ENCODE measurements at places on chromosomes 3 and 15. TPM values are rescaled to one million over a fixed set of nuclear protein-coding genes. Genes with fewer than 3 reads are reported as not detected.

MYL3 gene
- 0.57 TPM for total RNA-seq

NUSAP1 gene
- total RNA-seq = 182 TPM

PRKAR2A gene
- 37.3 TPM for total RNA-seq

TRIM42 gene
- total RNA-seq = not detected
